ENCODE measurements at places on chromosomes 13 and 19.

DNA sequence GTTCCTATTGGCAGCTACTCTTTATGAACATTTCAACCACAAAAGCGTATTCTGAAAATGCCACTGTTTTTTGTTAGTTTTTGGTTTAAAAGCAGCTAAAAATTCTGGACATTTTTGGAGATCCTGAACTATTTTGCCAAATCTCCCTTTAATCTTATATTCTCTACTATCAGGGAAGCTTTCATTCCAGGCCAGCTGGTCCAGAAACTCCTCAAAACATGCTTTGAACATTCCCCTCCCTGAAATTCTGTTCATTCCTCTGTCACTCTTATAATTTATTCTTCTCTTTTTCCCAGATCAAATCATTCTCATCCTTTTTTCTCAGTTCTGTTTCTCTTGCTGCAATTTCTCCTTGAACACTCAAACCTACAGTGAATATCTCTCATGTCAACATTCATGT, 790.9 kb upstream of the ARGLU1 start:
- no peak for DNase-seq

DNA sequence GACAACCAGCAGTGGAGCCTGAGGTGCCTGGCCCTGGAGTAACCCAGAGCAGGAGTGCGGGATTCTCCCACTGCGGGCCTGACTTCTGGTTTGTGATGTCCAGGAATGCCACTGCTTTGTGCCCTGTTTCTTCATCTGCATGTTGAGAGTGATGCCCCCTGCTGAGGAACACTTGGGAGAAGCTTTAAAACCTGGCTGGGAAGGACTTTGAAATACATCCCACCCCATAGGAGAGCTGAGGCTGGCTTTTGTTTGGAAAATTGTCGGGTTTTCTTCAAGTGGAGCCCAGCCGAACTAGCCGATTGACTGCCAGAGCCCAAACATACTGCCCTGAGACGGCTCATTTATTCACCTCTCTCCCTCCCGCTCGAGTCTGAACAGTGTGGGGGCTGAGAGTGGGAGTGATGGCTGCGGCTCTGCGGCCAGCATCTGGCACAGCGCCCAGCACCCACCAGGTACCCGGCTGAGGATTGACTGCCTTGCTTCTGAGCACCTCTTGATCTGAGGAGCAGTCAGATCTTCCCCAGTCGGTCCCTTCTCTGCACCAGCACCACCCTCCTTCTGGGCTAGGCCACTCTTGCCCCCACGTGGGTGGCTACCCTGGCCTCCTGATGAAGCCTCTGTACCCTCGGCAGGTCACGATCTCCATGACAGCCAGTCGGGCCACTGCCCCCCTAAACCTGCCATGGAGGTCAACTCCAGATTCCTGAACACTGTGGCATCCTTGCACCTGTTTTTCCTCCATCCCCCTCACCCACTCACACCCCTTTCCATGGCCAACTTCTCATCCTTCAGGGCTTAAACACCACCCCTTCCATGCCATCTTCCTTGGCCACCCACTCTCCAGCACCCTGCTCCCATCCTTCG, 148.9 kb downstream of the SIPA1L3 start:
- no peak for DNase-seq

DNA sequence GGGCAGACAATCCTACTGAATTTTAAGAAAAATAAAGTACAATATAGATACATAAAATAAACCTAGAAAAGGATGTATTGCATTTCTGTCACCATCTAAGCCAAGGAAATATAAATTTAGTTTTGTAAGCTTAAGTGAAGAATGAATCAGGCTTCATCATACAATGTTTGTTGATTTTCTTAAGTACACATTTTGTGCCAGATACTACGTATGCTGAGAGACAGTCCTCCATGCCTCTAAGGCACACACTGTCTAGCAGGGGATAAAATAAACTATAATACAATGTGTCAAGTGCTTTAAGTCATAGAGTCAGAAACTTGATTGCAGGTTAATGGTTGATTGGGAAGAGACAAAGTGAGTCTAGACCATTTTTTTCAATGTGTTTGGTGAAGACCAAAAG, 465.7 kb downstream of the TBC1D4 start:
- no peak for DNase-seq

DNA sequence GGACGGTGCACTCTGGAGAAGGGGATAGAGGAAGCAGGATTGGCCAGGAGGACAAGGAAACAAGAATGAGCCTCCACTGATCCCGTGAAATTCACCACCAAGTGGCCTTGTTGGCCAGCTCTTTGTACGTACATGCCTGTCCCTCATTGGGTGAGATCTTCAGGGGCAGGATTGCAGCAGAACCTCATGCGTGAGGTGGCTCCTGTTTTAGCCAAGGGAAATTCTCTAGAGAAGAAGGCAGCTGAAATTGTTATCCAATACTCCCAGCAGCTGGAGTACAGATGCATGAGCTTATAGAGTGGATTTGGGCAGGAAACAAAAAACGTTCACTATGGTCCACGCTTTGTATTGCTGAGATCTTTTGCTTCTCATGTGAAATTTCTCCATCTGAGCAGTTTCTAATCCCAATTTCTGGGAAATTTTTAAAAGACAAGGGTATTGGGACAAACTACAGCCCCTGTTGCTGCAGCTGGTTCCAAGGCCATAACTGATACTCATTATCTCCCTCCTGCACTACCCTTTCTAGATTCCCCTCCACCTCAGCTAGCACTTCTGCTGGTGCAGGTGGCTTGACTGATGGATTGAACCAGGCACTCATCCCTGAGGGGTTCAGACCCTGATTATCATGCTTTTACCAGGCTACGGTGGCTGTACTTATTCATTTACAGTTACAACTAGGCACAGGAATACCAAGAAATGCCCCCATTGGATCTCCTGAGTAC, 3.9 kb upstream of the RNF6 start:
- no peak for DNase-seq

DNA sequence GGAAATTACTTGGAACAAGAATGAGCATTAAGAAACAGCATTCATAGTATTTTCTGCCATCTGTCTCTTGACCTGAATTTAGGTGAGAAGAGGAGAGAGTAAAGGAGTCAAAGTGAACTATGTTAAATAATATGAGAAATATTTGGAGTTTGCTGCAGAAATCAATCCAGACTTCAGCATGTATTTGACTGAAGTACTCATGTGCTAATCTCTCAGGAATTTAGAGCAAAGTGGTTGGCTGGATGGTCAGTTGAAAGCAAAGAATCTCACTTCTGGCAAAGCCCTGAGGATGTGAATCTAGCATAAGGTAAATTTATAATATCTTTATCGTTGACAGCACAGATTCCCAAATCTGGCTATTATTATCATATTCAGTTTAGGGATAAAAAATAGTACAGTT, 394.3 kb downstream of the PCDH17 start:
- no peak for DNase-seq

GRCh38 chr13:31199527-31199848, 287 bp upstream of the B3GLCT start:
- DNase-seq = no peak

- no peak for DNase-seq
Measured at GRCh38 chr19:33358408-33358807, 15.1 kb upstream of the CEBPG start.

- no peak for DNase-seq
Measured at GRCh38 chr19:15120135-15121026, 13.2 kb downstream of the SYDE1 start.

GRCh38 chr13:71149046-71149445, 718.0 kb downstream of the DACH1 start:
- no peak for DNase-seq

DNA sequence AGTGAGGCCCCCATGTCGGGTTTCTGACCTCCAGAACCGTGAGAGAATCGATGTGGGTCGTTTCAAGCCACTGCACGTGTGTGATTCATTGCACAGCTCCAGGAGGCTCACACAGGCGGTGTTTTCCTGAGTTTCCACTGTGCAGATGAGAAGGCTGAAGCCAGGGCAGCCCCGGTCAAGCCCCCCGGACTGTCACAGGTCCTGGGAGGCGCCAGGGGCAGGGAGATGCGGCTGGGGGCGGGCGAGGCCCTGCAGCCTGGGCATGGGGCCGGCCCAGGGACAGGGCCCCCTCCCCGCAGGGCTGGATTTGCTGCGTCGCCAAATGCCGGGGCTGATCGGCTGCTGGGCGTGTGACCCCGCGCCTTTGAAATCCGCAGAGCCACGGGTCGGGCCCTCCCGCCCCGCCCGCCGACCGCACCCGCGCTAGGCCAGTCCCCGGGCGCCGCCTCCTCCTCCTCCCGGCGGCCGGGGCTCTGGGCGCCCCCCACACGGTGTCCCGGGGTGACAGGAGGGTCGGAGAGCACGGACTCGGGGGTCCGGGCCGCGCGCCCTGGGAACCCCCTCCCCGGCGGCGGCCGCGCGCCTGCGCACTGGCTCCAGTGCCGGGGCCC, 9.9 kb upstream of the MKNK2 start:
- DNase-seq = no peak

DNA sequence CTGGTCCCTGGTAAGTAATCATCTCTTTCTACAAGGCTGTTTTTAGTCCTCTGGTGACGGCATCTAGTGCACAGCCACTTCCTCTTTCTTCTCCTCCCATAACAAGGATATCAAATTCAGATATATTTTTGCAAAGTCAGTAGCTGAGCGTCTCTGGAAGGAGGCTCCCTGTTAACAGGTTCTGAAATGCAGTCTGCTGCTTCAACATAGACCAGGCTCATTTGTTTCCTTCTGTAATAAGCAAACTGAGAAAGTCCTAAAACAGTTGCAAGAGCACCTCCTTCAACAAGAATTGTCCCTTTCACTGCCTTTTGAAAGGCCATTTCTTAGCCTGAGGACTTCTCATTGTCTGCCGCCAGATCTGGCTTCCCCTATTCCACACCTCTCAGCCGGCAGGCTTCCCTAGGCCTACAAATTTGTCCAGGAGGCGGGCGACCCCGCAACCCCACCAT, 7.4 kb upstream of the ZSCAN5A start:
- DNase-seq = no peak

- DNase-seq = no peak
Measured at GRCh38 chr13:98182153-98182552, 5.1 kb upstream of the RNF113B start.

DNA sequence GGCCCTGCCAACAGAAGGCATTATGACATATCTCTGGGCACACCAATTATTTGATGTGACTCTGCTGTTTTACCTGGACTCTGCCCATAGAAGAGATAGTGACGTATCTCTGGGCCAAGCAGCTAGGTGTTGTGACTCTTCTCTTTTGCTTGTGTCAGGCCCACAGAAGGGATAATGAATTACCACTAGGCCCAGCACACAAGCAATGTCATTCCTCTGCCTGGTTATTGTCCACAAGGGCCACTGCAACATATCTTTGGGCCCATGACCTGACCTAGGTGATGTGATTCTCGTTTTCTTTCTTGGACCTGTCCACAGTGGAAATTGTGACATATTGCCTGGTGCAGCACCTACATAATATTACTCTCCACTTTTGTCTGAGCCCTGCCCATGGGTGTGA, 65.1 kb upstream of the ZNF724 start:
- no peak for DNase-seq

DNA sequence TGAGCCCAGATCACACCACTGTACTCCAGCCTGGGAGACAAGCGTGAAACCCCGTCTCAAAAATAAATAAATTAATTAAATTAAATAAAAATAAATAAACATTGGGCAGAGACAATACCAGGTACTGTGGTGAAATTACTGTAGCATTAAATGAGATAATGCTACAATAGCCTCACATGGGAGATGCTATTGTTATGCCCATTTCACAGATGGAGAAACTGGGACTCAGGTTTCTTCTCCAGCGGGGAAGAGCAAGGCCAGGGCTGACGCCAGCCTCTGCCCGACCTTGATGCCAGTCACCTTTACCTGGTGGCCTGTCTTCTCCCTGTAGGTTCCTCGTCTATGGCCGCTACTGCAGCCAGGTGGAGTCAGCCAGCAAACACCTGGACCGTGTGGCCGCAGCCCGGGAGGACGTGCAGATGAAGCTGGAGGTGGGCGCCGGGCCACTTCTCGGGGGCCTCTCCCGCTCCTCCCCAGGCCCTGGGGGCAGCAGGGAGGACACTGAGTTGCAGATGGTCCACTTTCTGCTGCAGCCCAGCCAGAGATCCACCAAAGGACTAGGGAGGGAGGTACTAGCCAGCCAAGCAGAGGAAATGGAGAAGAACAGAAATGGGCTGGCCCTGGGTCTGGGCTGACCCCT, 53.9 kb downstream of the VAV1 start:
- DNase-seq = no peak

GRCh38 chr19:46204008-46204407, 25.5 kb upstream of the IGFL1 start:
- no peak for DNase-seq

GRCh38 chr19:55526216-55527196, 10.4 kb downstream of the SBK2 start:
- peak; percentile 59 for DNase-seq

GRCh38 chr13:59747529-59747928, 416.2 kb downstream of the DIAPH3 start:
- no peak for DNase-seq

- no peak for DNase-seq
Measured at GRCh38 chr19:4099041-4099764, 24.7 kb downstream of the MAP2K2 start.
